ENCODE measurements at places on chromosomes 16 and 17. TPM values are rescaled to one million over a fixed set of nuclear protein-coding genes. Genes with fewer than 3 reads are reported as not detected.

ICAM2 gene
- total RNA-seq = 12.5 TPM

GRCh38 chr16:17335826-17336529 lies 134.8 kb downstream of the XYLT1 start:
- no peaks in the 10 kb centered on the region for H3K4me1 ChIP-seq
- no peaks in the 10 kb centered on the region for H3K27me3 ChIP-seq
- peak overlapping the region; percentile 7 for H3K27ac ChIP-seq
- H3K36me3 ChIP-seq = no peaks in the 10 kb centered on the region

DNA sequence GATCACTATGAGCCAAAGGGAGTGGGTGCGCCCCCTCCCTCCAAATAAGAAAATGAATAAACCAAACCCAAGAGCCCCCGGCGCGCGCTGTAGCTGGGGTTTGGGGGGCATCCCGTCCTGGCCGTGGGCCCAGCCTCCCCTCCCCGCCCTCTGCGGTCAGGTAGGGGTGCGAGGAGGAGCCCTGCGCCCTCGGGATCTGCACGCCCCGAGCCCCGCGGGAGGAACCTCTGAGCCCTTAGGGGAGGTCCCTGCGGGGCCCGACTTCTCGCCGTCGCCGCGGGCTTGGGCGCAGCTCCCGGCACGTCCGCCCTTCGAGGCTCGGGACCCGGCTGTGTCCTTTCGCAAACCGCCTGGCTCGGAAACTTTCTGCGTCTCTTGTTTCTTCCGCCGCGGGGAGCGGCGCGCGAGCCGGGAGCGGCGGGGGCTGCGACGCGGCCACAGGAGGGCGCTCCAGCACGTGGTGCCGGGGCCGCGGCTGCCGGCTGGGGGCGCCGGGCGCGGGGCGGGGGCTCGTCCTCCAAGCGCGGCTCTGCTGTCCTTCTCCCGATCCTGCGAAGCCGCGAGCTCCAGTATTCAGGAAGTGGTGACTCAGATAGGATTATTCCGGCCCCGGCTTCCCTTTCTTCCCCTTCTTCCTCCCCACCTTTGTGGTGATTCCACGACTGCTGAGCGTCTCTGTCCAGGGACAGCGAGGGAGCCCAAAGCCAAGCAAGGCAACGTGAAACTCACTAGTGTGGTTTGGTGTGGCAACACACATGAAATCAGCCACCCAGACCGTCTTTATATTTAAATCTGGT lies 1.6 kb downstream of the PITPNC1 start:
- no peaks in the 10 kb centered on the region for H3K27me3 ChIP-seq
- peak overlapping the region; percentile 97 for H3K4me3 ChIP-seq
- H3K36me3 ChIP-seq = no peaks in the 10 kb centered on the region
- H3K27ac ChIP-seq = peak overlapping the region; percentile 87

HP gene
- total RNA-seq = 22.5 TPM

- no peaks in the 10 kb centered on the region for H3K27me3 ChIP-seq
- DNase-seq = no peak
- H3K4me1 ChIP-seq = no peaks in the 10 kb centered on the region
- no peak overlapping the region for H3K27ac ChIP-seq
Observed at GRCh38 chr16:80947708-80948625, 58.7 kb downstream of the CMC2 start.

DNA sequence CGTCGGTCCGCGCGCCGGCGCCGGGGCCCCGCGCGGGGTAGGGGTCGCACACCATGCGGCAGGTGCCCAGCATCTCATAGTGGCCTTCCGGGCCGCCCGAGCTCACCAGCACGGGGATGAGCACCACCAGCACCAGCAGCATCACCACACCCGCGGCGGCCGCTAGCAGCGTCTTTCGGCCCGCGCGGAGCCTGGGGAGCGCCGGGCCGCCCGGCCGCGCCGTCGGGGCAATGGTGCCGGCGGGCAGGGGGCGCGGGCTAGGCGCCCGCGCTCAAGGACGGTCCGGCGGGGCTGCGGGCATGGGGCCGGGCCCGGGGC lies 237 bp downstream of the C1QL1 start:
- DNase-seq = no peak
- H3K27me3 ChIP-seq = peaks cover 3% of the 10 kb centered on the region
- no peak overlapping the region for H3K4me3 ChIP-seq
- no peak overlapping the region for H3K27ac ChIP-seq
- H3K36me3 ChIP-seq = no peaks in the 10 kb centered on the region
- peaks cover 2% of the 10 kb centered on the region for H3K4me1 ChIP-seq

GRCh38 chr16:11742093-11742535 lies 543 bp downstream of the TXNDC11 start:
- no peaks in the 10 kb centered on the region for H3K36me3 ChIP-seq
- H3K27me3 ChIP-seq = no peaks in the 10 kb centered on the region
- peak overlapping the region; percentile 96 for H3K4me3 ChIP-seq
- DNase-seq = peak; percentile 63

RBL2 gene
- 27.6 TPM for total RNA-seq

Measured in pancreas (tissue), 10 donors.